AML-193 (cell line): ENCODE measurements at places on chromosomes 5 and 9.

GRCh38 chr5:35058374-35058788 is 10.6 kb upstream of the AGXT2 start:
- no peak for DNase-seq

DNA sequence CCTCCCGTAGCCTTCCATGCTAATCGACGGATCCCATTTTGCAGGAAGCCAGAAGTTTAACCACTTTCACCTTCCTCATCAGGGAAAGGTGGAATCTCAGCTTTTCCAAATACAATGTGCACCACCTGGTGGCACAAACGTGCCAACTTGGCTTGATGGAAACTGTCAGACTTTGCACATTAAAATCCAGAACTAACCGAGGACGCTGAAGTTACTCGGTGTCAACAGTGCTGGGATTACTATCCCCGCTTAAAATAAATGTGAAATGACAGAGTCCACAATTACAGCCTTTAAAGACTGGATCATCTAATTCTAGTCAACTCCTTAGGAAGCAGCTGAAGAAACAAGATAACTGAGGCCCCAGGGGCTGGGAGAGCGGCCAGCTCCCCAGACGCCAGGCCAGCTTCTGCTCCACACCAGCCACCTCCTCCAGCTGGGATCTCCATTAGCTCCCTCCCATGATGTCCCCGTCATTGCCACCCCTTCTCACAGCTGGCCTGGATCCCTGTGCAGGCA is 50.1 kb upstream of the RETREG1 start:
- DNase-seq, result no peak

DNA sequence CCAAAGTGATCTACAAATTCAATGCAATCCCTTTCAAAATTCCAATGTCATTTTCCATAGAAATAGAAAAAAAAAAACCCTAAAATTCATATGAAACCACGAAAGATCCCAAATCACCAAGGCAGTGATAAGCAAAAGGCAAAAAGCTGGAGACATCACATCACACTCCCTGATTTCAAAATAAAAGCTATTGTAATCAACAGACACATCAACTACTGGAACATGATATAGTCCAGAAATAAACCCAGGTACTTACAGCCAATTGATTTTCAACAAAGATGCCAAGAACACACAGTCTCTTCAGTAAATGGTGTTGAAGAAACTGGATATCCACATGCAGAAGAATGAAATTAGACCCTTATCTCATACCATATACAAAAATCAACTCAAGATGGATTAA is 224.0 kb downstream of the WDR70 start:
- DNase-seq, result no peak

GRCh38 chr5:41048986-41049385 is 22.2 kb downstream of the MROH2B start:
- no peak for DNase-seq

DNA sequence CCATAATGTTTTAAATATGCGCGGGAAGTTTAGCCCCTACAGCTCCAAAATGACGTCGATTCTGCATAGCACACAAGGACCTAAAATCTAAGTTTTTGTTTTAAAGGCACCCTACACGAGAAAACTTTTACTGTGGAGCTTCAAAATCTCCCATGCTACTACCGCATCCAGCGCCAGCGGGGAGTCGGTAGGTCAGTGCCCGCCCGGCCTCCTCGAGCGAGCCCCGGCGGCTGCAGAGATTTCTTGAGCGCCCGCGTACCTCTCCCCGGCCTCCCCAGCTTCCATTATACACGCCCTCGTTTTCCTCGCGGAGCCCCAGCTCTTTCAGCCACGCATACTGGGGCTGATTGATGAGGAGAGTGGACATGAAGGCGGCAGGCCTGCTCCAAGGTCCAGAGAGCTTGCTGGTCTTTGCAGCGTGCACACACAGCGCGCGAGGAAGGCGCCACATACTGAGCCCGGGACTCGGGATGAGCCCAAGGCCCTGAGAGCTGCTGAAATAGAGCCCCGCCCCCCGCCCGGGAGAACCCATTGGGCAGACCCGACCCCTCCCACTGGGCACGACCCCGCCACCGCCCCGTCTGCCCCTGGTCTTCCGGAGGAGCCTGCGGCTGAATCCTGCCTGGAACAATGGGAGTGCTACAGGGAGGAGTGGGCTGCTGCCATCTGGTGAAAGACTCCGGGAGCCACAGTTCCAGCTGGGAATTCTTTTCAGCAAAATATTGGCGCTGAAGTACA is at the start of gene ALDH7A1:
Gene ALDH7A1, minus strand, starts transcription at position 472 of the 738 bp plus-strand sequence. Its CDS starts 21 bp downstream, at position 451.
- no peak for DNase-seq

DNA sequence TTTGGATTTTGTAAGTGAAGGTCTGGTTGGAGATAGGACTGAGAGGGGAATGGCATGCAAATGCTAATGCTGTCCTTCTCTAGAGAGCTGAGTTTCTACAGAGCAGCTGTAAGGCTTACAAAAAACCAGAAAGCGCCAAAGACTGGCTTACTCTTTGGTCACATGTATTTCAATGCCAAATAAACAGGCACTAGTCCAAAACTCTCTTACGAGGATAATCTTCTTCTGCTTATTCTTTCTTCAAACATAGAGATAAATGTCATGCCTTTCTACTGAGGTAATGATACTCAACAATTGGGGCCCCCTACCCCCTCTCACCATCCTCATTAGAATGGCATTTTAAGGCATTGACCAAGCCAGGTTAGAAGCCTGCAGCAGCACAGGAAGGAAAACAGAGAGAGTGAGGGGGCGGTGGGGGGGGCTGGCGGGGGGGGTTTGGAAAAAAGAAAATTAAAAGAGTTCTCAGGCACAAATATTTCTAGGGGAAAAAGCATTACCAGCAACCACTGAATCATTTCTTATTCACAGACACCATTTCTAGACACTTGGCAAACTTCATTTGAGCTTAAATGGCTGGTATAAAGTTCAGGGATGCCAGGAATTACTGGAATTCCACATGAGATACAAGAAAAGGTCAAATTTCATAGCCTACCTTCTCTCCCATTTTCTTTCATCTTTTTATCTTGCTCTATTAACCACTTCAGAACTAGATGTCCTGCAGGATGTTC is 34.0 kb downstream of the PUM3 start:
- no peak for DNase-seq

DNA sequence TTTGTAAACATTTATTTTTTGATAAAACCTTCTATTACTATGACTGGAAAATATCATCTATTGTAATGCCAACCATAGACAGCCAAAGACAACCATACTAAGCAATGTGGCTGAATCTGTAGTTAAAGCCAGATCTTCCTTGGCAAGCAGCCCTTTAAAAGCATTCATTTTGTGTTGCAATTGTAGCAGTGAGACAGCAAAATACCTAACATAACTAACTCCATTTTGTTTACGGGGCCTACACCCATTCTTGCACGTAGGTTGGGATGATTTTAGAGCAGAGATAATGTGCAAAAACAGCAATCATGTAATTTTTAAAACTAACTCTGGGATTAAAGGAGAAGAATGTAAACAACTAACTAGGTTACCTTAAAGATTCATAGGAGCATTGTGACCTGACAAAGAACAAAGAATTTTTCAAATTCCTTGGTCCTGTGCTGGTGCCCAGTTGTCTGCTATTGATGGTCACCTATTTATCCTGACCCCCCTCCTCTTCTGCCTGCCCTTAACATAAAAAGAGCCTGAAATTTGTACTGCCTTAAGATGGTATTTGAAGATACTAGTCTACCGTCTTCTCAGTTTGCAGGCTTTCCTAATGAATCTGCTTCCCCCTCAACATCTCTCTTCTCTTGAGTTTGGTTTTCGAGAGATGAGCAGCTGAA is 10.6 kb downstream of the IFNA1 start:
- DNase-seq, result no peak

DNA sequence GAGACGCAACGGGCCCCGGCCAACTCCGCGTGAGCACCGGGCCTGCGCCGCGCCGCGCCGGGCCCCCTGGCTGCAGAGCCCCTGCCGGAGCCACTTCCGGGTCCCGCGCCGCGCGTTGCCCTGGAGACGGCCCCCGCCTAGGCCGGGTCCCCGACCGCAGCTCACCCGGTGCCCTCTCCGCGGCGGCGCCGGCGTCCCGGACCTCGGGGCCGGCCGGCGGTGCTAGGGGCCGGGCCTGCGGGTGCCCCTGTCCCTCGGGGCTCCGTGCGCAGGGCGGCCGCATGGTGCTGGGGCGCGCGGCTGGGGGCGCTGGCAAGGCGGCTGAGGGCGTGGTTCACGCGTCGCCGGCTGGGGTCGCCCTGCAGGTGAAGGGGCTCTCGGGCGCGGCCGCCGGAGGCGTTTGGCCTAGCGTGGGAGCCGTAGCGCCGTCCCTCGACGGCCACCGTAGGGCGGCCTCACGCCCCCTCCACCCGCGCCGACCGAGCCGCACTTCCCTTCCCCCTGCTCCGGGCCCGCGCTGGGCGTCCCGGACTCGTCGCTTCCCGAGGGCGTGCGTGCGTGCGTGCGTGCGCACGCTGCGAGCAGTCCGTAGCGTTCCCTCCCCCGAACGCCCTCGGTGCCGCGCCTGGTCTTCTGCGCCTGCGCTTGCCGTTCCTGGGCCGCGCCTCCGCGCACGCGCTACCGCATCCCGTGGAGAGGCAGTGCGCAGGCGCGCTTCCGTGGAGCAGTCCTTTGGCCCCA is at the start of gene TMEM250:
Gene TMEM250, minus strand, starts transcription at position 556 of the 741 bp plus-strand sequence. CDS start 1,975 bp downstream, outside the sequence.
- peak; percentile 95 for DNase-seq

- DNase-seq, result no peak
Measured at GRCh38 chr5:76021936-76022584, 61.1 kb upstream of the SV2C start.

DNA sequence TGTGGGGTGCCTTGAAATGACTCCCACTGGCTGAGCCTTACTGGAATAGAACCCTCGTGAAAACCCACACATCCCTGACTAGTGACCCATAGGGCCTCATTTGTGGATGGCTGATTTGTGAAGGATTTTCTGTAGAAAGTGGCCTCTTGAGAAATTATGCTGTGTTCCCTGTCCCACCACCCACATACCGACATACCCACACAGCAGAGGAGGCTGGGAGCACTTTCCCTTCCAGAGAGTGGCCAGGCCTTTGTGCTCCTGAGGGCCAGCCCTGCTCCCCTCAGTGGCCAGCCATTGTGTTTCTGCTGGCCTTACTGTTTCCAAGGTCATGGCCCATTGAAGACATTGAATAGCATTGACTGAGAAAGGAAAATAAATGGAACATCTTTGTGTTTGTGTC is 29.6 kb downstream of the IL9 start:
- DNase-seq, result no peak

- DNase-seq, result no peak
Measured at GRCh38 chr5:74576941-74577456, 63.5 kb downstream of the ENC1 start.

GRCh38 chr5:148976569-148977381 is 86.1 kb downstream of the SH3TC2 start:
- no peak for DNase-seq

DNA sequence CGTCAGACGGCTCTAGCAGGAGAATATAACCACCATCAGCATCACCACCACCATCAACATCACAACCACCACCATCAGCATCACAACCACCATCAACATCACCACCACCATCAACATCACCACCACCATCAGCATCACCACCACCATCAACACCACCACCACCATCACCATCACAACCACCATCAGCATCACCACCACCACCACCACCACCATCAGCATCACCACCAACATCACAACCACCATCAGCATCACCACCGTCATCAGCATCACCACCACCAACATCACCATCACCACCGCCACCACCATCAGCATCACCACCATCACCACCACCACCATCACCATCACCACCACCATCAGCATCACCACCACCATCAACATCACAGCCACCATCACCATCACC is 210.7 kb downstream of the C9orf50 start:
- DNase-seq, result no peak

- no peak for DNase-seq
Measured at GRCh38 chr5:93716453-93716852, 24.9 kb downstream of the POU5F2 start.

- DNase-seq, result no peak
Measured at GRCh38 chr5:170817195-170817594, 33.7 kb downstream of the GABRP start.

- DNase-seq, result no peak
Measured at GRCh38 chr9:2419347-2419746, 202.2 kb upstream of the VLDLR start.

- peak; percentile 69 for DNase-seq
Measured at GRCh38 chr5:148179234-148179824, 11.0 kb downstream of the SPINK14 start.

GRCh38 chr5:39100851-39101396 is 26.7 kb upstream of the RICTOR start:
- DNase-seq, result no peak

GRCh38 chr5:115463983-115464382 is 80.6 kb downstream of the FEM1C start:
- no peak for DNase-seq

- DNase-seq, result no peak
Measured at GRCh38 chr5:122454541-122454940, 142.5 kb downstream of the SNCAIP start.

DNA sequence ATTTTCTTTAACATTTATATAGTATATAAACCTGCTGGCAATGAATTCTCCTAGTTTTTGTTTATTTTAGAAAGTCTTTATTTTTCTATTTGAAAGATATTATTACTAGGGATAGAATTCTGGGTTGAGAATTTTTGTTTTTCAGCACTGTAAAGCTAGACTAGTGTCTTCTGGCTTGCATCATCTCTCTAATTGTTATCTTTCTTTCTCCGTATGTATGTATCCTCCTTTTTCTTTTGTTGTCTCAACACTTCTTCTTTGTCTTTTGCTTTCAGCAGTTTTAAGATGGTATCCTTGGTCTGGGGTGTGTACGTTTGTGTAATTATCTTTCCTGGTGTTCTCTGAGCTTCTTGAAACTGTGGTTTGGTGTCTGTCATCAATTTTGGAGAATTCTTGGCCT is 48.8 kb downstream of the FBXO4 start:
- DNase-seq, result no peak

- no peak for DNase-seq
Measured at GRCh38 chr5:149404746-149405549, 25.9 kb upstream of the IL17B start.

DNA sequence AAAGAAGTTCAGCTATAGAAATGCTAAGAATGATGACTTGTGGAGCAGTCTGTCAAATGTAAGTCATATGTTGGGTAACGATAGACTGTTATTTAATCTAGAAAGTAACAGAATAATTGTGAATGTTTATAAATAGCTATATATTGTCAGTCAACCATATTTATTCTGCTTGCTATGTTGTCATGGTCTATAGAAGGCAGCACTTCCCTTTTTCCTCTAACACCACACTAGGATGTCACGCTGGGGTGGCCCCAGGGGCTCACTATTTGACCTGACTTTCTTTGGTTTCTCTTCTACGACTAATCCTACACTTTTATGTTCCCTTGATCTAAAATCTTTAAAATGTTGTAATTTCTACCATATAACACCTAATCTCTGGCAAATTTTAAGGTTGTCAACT is 20.5 kb downstream of the ERAP2 start:
- peak; percentile 87 for DNase-seq

DNA sequence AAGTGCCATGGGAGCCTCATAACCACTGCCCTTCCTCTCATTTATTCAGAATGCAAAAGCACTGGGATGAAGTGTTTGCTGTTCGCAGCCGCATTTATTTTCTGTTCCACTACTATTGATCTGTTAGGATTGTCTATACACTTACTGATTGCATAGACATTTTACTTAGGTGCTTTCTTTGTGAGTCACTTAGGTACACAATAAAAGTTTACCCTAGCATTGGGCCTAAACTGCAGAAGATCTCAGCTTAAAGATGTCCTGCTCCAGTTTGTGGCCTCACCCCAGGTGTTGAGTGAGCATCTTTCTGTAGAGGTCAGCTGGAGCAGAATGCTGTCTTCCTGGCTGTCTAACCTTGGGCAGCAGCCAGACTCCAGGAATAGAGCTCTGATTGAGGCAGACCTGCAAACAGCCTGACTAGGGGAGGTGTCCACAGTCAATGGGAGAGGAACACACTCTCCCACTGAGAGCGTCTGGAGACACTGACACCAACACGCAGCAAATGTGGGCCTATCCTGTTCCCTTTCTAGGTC is 54.0 kb downstream of the GPR21 start:
- no peak for DNase-seq
